ENCODE measurements at places on chromosomes 13 and 19.

DNA sequence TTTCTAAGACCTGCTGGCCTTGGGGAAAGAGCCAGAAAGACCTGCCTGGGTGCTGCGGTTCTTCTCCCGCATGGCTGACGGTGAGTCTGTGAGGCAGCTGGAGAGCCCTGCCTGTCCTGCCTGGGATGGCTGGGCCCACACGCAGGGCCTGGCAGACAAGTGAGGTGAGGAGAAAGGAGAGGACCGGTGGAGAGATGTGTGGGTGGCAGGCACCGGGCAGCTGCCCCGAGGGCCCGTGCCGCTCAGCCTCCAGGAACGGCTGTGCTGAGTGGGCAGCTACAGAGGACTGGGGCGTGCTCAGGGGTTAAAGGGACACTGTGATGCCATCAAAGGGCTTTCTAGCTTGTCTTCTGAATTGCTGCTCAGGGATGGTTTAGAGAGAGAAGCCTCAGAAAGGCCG lies 53.8 kb downstream of the MLLT1 start:
- no peak for DNase-seq

DNA sequence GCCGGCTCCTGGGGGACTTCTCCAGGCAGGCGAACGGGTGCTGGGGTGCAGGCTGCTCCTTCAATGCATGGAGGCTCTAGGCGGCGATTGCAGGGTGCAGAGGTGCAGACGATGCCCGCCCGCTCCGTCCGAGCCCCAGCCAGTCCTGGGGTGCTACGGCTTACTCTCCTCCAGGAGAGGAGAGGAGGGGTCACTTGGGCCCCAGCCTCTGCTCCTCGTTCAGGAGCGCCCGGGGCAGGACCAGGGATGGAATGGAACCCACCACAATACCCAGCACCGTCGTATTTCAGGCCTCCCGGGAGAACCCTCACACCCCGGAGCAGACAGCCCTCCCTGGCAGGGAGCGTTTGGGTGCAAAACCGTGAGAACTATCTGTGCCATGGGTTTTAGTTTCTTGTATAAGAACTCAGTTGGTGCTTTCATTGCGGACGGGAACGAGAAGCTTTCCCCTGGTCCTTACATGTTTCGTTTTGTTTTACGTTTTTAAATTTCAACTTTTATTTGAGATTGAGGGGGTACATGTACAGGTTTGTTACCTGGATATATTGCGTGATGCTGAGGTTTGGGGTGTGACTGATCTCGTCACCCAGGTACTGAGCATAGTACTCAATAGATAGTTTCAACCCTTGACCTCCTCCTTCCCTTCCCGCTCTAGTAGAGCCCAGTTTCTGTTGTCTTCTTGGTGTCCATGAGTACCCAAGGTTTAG lies 46.8 kb downstream of the ARHGEF18 start:
- DNase-seq = no peak

- DNase-seq = no peak
Measured at GRCh38 chr19:1309977-1310852, 24.5 kb downstream of the EFNA2 start.

DNA sequence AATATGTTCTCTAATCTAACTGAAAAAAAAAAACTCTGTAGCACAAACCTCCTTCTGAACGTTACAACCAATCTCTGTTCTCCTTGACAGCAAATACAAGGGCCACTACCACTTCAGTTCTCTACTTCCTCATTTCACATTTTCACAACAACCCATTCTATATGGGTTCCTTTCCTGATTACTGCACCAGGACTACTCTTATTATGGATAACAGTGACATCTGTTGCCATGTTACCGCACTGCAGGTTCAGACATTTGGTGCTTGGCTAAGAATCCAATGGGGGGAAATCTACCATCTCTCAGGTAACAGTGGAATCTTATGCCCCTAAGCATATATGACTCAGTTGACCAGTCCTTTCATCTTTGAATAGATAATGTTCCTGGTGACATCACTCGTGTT lies 11.6 kb upstream of the FPR3 start:
- DNase-seq = no peak

DNA sequence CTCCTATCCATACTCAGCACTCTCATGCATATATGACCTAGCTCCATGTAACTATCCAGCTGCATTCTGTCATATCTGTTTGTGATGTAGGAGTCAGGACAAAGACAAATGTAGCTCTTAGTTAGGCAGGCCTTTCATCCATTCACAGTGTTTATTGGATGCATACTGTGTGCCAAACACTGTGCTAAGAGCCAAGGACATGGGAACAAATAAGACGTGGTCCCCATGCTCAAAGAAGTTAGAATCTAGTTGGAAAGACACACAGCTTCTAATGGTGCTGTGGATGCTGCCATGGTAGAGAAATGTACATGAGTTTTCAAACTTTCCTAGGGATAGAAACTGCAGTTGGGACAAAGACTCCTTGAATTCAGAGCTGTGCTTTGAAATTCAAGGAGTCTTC lies 31.7 kb upstream of the IL17D start:
- no peak for DNase-seq

GRCh38 chr19:14366529-14366928 lies 14.7 kb upstream of the ADGRE5 start:
- peak; percentile 94 for DNase-seq

GRCh38 chr19:2547721-2548120 lies 71.8 kb downstream of the GADD45B start:
- DNase-seq = no peak

GRCh38 chr19:15436012-15436825 lies 13.5 kb downstream of the WIZ start:
- DNase-seq = no peak

DNA sequence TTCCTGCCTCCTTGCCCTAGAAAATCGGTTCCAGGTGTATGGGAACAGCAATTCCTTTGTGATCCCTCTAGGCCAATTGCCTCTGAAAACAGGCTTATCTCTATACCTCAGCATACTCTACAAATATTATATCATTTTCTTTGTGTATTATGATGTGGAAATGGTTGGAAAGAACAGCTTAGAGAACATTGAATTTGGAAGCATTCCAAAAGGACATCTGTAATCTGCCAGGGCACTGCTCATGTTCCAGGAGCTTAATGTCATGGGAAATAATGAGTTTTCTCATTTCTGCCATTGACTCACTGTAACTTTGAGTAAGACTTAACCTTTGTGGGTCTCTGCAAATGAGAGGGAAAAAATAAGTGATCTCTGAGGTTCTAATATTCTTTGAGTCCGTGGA lies 147.3 kb downstream of the UFM1 start:
- DNase-seq = no peak

GRCh38 chr13:47136504-47136941 lies 239.7 kb upstream of the HTR2A start:
- DNase-seq = no peak

GRCh38 chr13:29709407-29710069 lies 114.0 kb upstream of the SLC7A1 start:
- no peak for DNase-seq
